ENCODE measurements at places on chromosomes 6 and 20. TPM values are rescaled to one million over a fixed set of nuclear protein-coding genes. Genes with fewer than 3 reads are reported as not detected.

The PROKR2 gene
- not detected for total RNA-seq

DNA sequence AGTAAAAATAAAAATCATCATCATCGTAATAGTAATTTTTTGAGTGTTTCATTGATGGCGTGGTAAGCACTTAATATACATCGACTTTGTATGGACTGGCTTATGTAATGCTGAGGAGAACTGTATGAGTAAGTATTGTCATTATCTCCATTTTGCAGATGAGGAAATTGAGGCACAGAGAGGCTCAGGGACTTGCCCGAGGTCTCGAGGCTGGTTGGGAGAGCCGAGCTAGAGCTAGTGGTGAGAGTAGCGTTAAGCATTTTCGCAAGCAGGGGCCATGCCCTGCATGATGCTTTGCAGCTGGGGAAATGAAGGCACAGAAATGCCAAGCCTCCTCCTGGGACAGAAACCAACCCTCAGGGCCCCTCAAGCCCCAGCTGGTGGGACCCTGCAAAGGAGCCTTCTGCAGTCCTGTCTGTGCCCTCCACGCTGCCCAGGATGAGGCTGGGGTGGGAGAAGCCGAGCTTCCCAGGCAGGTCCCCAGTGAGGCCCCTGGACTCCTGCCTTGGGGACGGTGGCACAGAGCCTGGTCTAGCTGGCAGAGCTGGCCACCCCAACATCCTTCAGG is 31.1 kb upstream of the STX16 start:
- H3K27me3 ChIP-seq: no peaks in the 10 kb centered on the region
- H3K4me1 ChIP-seq: peaks cover 6% of the 10 kb centered on the region
- no peak overlapping the region for H3K4me3 ChIP-seq
- DNase-seq: no peak

The GMPR gene
- 3.2 TPM for total RNA-seq

DNA sequence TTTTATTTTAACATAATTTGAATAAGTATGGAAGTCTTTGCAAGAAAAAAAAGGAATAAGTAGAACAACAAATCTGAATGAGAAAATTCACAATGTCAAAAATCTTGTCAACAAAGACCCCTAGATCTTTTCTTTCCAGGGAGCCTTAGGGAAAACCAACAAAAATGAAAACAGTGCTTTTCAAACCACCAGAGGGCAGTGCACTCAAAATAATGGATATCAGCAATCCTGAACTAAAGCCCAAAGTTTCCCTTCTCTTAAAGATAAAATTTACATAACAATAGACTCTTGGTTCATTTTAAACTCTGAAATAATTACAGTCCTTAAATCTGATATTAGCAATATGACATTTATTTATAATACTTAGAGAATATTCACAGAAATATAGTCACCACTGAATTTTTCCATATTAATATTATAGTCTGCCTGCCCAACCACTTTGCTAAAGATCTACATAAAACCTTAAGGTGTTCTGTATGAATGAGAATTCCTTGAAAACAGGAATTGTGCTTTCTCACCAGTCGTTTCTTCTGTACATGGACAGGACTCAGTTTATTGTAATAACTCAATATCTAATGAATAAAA is 105.3 kb upstream of the BMP5 start:
- no peaks in the 10 kb centered on the region for H3K4me1 ChIP-seq
- no peaks in the 10 kb centered on the region for H3K36me3 ChIP-seq
- no peak for DNase-seq
- H3K4me3 ChIP-seq: no peak overlapping the region
- no peak overlapping the region for H3K27ac ChIP-seq
- no peaks in the 10 kb centered on the region for H3K27me3 ChIP-seq

- H3K27me3 ChIP-seq: no peaks in the 10 kb centered on the region
- no peaks in the 10 kb centered on the region for H3K4me1 ChIP-seq
- H3K36me3 ChIP-seq: no peaks in the 10 kb centered on the region
- H3K27ac ChIP-seq: no peak overlapping the region
Measured at GRCh38 chr20:11338496-11339306, 579.0 kb upstream of the BTBD3 start.

DNA sequence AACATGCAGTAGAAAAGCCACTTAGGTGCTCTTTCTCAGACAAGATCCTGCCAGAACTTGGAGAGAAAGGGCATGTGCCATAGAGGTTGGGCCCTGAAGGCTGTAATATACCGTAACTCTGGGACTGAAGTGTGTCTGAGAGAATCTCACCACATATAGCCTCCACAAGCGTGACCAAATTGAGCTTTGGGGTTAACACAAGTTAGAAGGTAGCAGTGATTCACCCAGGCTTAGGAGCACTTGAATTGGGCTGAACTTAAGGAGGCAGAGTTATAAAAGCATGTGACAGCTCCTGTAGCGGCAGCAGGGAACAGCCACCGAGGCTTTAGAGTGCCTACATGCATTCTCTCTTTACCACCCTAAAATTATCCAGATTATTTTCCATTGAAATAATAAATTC is 361.6 kb downstream of the PHF3 start:
- H3K36me3 ChIP-seq: no peaks in the 10 kb centered on the region
- H3K27ac ChIP-seq: no peak overlapping the region
- no peak for DNase-seq
- H3K27me3 ChIP-seq: no peaks in the 10 kb centered on the region
- H3K4me3 ChIP-seq: no peak overlapping the region

The MAP1LC3A gene
- 19.8 TPM for total RNA-seq

- H3K4me3 ChIP-seq: no peak overlapping the region
- DNase-seq: no peak
- H3K36me3 ChIP-seq: no peaks in the 10 kb centered on the region
- H3K4me1 ChIP-seq: peaks cover 6% of the 10 kb centered on the region
- no peaks in the 10 kb centered on the region for H3K27me3 ChIP-seq
Measured at GRCh38 chr6:110395221-110395620, 20.2 kb downstream of the DDO start.

The DOK5 gene
- total RNA-seq: not detected

- no peak overlapping the region for H3K27ac ChIP-seq
- H3K36me3 ChIP-seq: peaks cover 2% of the 10 kb centered on the region
- H3K4me1 ChIP-seq: no peaks in the 10 kb centered on the region
- H3K4me3 ChIP-seq: no peak overlapping the region
- H3K27me3 ChIP-seq: no peaks in the 10 kb centered on the region
Measured at GRCh38 chr20:8633366-8633765, 435.5 kb upstream of the PLCB4 start.

DNA sequence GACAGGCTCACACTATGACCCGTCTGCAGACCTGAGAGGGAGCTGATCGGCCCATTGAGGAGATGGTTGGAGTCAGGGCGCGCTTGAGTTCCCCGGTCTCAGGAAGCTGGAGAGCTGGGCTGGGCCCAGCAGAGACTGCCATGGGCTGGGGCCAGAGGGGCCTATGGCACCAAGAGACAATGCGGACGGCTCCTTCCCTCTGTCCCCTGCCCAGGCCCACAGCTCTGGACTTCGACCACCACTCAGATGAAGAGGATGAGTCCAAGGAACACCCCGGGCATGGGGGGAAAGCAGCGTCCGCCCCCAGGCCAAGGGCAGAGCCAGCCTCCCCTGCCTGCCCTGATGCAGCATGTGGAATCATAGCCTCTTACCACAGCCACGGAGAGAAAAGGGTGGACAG is 40.2 kb upstream of the PHACTR3 start:
- H3K4me1 ChIP-seq: no peaks in the 10 kb centered on the region
- no peak overlapping the region for H3K4me3 ChIP-seq
- H3K36me3 ChIP-seq: no peaks in the 10 kb centered on the region
- DNase-seq: no peak
- no peaks in the 10 kb centered on the region for H3K27me3 ChIP-seq

DNA sequence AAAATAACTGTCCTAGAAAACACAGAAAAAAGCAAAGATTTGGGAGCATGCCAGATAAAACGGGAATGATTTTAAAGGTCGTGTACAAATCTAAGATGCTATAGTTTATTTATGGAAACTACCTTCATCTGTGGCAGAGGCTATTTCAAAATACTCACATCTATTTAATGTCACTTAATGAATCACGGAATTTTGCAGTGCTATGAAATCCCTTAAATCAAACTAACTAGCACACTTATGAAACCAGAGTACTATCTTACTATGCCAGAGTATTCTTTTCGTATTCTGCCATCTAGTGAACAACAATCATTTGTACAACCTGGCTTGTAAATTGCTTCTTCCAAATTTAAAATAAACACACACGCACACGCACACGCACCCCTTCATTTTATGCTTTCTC is 77.9 kb upstream of the BMP5 start:
- DNase-seq: no peak
- no peaks in the 10 kb centered on the region for H3K27me3 ChIP-seq
- H3K4me3 ChIP-seq: no peak overlapping the region
- no peaks in the 10 kb centered on the region for H3K36me3 ChIP-seq

GRCh38 chr6:31210123-31210522 is 39.6 kb upstream of the POU5F1 start:
- no peak overlapping the region for H3K27ac ChIP-seq
- H3K27me3 ChIP-seq: no peaks in the 10 kb centered on the region
- no peak overlapping the region for H3K4me3 ChIP-seq
- H3K4me1 ChIP-seq: no peaks in the 10 kb centered on the region

- DNase-seq: no peak
- H3K4me3 ChIP-seq: no peak overlapping the region
Measured at GRCh38 chr6:7658543-7658942, 67.4 kb upstream of the BMP6 start.

The TTLL9 gene
- not detected for total RNA-seq

DNA sequence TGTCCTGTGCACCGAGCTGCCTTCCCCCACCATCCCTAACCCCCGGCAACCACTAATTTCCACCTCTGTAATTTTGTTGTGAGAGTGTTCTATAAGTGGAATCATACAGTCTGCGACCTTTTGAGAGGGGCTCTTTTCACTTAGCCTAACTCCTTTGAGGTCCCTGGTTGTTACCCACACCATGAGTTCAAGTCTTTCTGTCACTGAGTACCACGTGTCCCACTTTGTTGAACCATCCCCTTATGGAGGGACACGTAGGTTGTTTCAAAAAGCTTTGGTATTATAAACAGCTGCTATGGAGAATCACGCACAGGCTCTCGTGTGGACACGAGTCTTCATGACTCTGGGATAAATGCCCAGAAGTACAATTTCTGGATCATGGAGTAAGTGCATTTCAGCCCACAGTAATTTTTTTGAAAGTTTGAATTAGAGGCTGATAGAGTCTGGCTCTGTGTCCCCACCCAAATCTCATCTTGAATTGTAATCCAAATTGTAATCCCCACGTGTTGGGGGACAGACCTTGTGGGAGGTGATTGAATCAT is 9.5 kb downstream of the FAM209B start:
- DNase-seq: no peak
- no peaks in the 10 kb centered on the region for H3K27me3 ChIP-seq
- no peak overlapping the region for H3K4me3 ChIP-seq
- no peaks in the 10 kb centered on the region for H3K4me1 ChIP-seq

GRCh38 chr6:85421181-85421580 is 28.7 kb upstream of the NT5E start:
- H3K27me3 ChIP-seq: no peaks in the 10 kb centered on the region
- no peaks in the 10 kb centered on the region for H3K36me3 ChIP-seq
- no peak for DNase-seq

The PKHD1 gene
- not detected for total RNA-seq

- H3K27ac ChIP-seq: no peak overlapping the region
- H3K27me3 ChIP-seq: no peaks in the 10 kb centered on the region
- no peaks in the 10 kb centered on the region for H3K36me3 ChIP-seq
- H3K4me1 ChIP-seq: peaks cover 6% of the 10 kb centered on the region
Measured at GRCh38 chr20:1952737-1953530, 40.9 kb downstream of the PDYN start.

- H3K27ac ChIP-seq: no peak overlapping the region
- H3K4me1 ChIP-seq: no peaks in the 10 kb centered on the region
- peaks cover 9% of the 10 kb centered on the region for H3K36me3 ChIP-seq
- no peaks in the 10 kb centered on the region for H3K27me3 ChIP-seq
- DNase-seq: no peak
- no peak overlapping the region for H3K4me3 ChIP-seq
Measured at GRCh38 chr20:49161428-49162152, 26.5 kb downstream of the STAU1 start.

DNA sequence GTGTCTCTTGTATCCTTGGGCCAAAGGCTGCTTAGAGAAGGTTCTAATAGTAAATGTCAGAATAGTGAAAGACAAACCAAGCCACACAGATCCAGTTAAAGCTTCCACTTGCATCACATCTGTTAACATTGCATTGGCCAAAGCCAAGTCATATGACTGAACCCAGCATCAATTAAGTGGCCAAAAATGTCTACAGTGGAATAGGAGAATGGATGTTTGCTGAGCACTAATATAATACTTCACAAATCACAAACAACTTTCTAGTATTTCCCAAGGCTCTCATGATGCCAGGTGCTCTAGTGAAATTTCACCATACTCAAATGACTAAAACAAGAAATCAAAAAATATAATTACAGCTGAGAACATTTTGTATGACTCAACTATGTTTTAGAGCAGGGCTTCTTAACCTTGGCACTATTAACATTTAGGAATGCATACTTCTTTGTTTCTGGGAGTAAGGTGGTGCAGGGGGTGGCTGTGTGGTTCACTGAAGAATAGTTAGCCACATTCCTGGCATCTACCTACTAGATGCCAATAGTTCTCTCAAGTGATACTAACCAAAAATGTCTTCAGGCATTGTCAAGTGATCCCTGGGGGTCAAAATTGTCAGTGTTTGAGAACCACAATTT is 148.0 kb upstream of the SPTLC3 start:
- H3K4me1 ChIP-seq: no peaks in the 10 kb centered on the region
- no peaks in the 10 kb centered on the region for H3K36me3 ChIP-seq
- H3K4me3 ChIP-seq: no peak overlapping the region
- no peak overlapping the region for H3K27ac ChIP-seq
- no peaks in the 10 kb centered on the region for H3K27me3 ChIP-seq
- DNase-seq: no peak

- H3K27ac ChIP-seq: no peak overlapping the region
- H3K4me3 ChIP-seq: no peak overlapping the region
- peaks cover 13% of the 10 kb centered on the region for H3K36me3 ChIP-seq
- no peak for DNase-seq
- H3K27me3 ChIP-seq: no peaks in the 10 kb centered on the region
Measured at GRCh38 chr6:144158133-144158532, 7.8 kb downstream of the STX11 start.

- DNase-seq: no peak
- no peak overlapping the region for H3K27ac ChIP-seq
- H3K27me3 ChIP-seq: peaks cover 40% of the 10 kb centered on the region
- H3K4me3 ChIP-seq: no peak overlapping the region
Measured at GRCh38 chr20:44022464-44022863, 107.8 kb downstream of the TOX2 start.

- H3K27me3 ChIP-seq: no peaks in the 10 kb centered on the region
- no peak overlapping the region for H3K4me3 ChIP-seq
- DNase-seq: no peak
- H3K36me3 ChIP-seq: no peaks in the 10 kb centered on the region
- no peak overlapping the region for H3K27ac ChIP-seq
Measured at GRCh38 chr6:139981768-139982181, 607.3 kb upstream of the CITED2 start.

DNA sequence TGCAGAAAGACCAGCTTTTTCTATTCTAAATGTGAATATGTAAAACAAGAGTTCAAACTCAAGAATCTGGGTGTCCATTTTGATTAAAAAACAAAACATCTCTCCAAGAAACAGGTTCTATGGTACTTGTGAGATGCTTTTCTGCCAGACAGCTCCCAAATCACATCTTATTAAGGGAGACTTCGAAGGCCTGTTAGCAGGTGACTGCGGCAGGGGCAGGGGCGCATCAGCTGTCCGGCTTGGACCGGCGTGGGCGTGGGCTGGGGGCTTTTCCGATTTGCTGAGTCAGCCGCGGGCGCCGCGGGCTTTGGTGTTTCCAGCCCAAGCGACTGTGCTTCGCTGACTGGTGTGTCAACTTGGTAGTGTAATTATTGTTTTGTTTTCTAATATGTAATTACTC is 32.6 kb downstream of the TFAP2A start:
- H3K4me3 ChIP-seq: no peak overlapping the region
- H3K4me1 ChIP-seq: peaks cover 3% of the 10 kb centered on the region
- no peak overlapping the region for H3K27ac ChIP-seq
- no peaks in the 10 kb centered on the region for H3K36me3 ChIP-seq
- DNase-seq: no peak
